ENCODE measurements at places on chromosomes 6 and 20. TPM values are rescaled to one million over a fixed set of nuclear protein-coding genes. Genes with fewer than 3 reads are reported as not detected.

- peak; percentile 90 for DNase-seq
Observed at GRCh38 chr20:41005361-41005729, 23.3 kb upstream of the TOP1 start.

GRCh38 chr6:111709615-111710398, 104.1 kb upstream of the TRAF3IP2 start:
- no peak for DNase-seq

DNA sequence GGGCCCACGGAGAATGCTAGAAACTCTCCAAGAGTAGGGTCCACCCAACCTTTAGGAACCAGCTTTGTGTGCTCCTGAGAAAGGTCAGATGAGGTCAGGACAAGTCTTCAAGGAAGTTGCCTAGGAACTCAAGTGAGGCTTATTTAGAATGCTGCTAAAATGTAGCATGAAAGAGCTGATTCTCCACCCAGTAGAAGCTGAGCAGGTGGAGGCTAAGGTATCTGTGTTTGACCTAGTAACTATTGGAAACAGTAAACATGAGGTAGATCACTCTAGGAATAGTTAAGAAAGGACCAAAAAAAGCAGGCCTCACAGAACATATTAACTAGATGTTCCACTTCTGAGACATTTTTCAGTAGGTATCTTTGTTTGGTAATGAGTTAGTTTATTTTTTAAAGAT, 13.9 kb downstream of the CEP43 start:
- no peak for DNase-seq

GRCh38 chr6:134132494-134133141, 80.2 kb upstream of the SLC2A12 start:
- no peak for DNase-seq

- no peak for DNase-seq
Observed at GRCh38 chr6:130769861-130770260, 57.3 kb upstream of the SMLR1 start.

- no peak for DNase-seq
Observed at GRCh38 chr20:19114410-19114809, 98.0 kb upstream of the SLC24A3 start.

DNA sequence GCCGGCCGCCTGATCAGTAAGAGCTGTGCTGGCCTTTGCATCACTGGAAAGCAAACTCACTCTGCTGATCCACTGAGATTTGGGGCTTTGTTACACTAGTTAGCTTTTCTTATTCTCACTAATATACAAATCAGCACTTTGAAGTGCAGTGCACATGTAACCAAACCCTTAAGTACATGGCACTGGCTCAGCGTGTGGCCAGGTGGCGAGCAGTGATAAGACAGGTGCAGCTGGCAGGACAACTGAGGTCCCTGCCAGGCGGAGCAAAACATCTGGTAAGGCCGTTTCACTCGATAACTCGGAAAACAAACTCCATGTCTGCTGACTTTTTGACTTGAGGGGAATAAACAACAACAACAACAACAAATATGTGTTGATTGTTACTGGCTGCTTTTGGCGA, 11.0 kb downstream of the GFRA4 start:
- DNase-seq, result no peak

GRCh38 chr20:25254571-25254970, 6.7 kb downstream of the PYGB start:
- DNase-seq, result no peak

DNA sequence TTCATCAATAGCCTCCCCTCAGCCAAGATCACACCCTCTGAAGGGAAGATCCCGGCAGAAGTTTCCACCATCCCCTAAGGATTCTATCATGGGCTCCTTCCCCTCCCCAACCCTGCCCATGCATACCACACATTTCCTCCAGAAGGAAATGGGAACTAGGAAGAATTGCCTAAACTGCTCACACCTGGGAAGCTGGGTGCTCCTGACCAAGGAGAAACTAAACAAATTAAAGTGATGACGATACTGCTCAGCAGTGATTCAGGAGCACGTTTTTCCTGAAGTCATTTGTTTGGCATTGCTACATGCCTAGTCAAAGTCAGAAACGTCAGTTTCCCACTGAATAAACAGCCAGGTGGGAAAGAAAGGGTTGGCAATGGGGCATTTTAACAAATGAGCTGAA, 136.1 kb upstream of the CDYL start:
- DNase-seq, result no peak

GRCh38 chr6:79377047-79377446, 142.6 kb upstream of the HMGN3 start:
- no peak for DNase-seq

DNA sequence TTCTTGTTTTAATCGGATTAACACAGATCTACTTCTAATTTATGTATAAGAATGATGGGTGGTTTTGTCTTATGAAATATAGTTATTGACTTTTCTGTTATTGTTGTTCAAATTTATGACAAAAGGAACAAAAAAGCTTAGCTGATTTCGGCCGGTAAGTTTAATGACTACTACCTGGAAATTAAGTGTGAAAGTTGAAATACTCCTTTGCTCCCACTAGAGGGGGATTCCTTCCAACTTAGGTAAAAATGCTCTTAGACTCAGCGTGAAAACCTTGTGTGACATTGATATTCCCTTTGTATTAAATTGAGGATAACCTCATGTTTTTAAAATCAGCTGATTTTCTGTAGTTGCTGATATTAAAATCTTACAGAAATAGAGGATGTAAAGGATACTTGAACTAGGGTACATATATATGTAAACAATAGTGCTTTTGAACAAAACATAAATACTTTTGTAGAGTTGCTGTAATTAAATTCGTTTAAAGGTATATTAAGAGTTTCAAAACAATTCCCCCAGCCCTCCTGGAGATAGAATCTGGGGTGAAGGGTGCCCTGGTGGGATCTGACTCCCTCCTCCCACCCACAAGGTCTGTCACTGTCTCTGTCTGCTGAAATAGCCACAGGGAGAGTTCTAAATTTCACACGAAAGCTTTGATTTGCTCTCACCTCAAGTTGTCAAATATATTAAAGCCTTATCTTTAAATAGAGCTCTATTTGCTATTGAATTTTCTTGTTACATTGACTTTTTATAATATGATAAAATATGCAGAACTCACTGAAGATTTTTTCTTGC, 257.5 kb downstream of the ARID1B start:
- no peak for DNase-seq

DNA sequence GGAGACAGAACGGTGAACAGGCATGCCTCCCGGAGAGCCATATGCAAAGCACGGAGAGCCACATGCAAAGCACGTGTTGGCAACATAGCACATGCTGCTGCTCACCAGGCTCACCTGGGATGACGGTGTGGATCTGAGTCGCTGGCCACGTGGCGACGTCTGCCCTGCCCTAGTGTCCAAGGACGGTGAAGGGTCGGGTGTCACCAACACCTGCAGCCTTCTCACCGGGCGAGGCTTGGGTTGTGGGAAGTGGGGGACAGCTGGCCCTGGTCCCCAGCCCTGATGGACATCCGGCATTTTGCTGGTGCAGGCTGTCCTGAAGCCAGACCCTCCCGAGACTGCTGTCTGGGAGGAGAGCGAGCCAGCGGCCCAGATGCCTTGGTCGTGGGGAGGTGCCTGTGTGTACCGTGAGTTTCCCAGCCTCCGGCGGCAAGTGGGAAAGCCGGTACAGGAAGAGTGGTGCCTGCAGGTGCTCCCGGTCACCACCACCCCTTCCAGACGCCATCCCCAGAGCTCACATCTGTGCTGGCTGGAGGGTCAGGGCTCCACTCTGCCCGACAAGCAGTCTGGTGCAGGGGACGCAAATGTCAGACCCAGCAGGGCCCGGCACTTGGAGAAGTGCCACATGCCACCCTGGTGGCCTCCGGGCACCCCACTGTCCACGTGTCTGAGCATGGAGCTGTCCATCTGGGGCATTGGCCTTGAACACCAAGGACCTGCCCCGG, 5.9 kb upstream of the ADRM1 start:
- DNase-seq, result no peak

GRCh38 chr20:59718071-59718470, 113.7 kb downstream of the PHACTR3 start:
- DNase-seq, result no peak

DNA sequence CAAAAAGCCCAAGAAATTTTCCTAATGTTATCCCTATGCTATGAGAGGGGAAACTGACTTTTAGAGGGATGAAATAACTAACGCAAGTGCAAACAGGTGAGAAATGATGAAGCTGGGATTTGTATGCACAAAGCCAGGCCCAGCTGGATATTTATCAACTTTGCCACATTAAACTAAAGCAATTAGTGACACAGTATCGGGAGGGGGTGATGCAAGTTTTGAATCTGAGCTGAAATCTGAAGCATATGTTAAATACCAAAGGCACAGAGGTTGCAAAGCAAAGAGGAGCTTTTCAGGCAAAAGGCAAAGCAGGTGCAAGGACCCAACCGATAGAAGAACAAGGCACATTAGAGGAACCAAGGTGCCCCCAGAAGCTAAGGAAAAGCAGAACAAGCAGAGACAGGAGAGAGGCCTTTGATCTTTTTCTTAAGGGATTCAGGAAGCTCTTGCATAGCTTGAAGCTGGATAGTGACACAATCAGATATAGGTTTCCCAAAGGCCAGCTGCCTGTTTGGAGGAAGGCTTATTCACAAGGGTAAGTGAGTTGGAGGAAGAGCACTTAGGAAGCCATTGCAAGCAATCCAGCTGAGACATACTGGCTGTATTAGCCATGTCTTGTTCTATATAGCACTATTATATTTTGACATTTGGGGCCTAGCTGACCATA, 207.5 kb downstream of the HIVEP2 start:
- DNase-seq, result no peak

DNA sequence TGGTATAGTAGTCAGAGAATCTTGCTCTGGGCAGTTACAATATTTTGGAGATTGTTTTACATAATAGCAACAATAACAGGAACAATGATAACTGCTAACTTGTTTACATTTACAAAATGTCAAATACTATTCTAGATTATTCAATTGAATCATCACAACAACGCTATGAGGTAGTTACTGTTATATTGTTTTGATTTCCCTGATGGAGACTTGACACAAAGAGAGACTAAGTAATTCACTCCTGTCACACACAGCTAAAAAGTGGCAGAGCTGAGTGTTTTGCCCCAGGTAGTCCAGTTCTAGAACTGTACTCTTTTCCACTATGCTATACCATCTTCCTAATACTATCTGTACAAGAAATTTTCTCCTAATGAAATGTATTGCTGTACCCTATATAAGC, 356.1 kb downstream of the LAMA2 start:
- DNase-seq, result no peak

GRCh38 chr6:26109772-26110171, 22.5 kb downstream of the HFE start:
- DNase-seq, result no peak

The RSPH4A gene
- 0.19 TPM for total RNA-seq

The GRM1 gene
- total RNA-seq, result not detected

The HFE gene
- 12.0 TPM for total RNA-seq

The CYP39A1 gene
- 5.3 TPM for total RNA-seq

The STX11 gene
- total RNA-seq, result 2.5 TPM

The MEI4 gene
- total RNA-seq, result not detected

All from mucosa of descending colon (tissue), 3 donors.